ENCODE measurements at places on chromosomes 7 and 10.

GRCh38 chr7:95527033-95527775 is 41.5 kb downstream of the ASB4 start:
- DNase-seq = peak; percentile 54

GRCh38 chr10:79129361-79129997 is 60.7 kb downstream of the ZMIZ1 start:
- DNase-seq = peak; percentile 78

GRCh38 chr7:2736411-2736914 is 48.5 kb downstream of the AMZ1 start:
- peak; percentile 47 for DNase-seq

DNA sequence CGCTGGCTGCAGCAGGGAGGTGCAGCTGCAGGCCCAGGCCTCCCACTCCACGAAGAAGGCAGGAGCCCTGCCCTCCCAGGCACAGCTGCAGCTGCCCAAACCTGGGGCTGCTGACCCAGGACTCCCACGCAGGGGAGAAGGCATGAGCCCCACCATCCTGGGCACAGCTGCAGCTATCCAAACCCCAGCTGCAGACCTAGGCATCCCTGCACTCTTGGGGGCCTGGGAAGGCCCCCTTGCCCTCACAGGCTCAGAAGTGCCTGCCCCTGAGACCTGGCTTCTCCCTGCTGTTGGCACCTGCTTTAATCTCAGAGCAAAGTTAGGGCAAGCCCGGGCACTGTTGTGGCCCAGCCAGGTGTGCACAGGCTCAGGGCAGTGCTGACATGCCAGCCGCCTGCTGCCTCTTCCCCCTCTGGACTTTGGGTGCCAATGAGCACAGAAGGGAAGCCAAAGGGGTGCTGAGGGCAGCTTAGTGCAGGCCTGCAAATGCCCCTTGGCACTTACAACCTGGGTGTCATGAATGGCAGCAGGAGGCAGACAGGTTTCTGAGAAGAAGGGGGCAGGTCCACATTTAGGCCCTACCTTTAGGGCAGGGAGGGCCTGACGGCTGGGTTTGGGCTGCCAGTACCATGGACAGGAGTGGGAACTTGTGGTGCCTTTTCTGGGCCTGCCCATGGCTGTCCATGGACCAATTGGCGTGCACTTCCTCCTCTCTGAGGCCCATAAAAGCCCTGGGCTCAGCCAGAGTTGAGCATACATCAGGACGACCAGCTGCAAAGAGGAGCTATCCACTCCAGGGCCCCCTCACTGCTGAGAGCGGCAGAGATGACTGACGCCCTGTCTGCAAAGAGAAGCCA is 31.1 kb downstream of the CRTAC1 start:
- no peak for DNase-seq

GRCh38 chr7:125984795-125985194 is 1055.2 kb upstream of the POT1 start:
- no peak for DNase-seq

All from retina (tissue), 1 donor.